Stimulated activated CD8-positive, alpha-beta memory T cell treated with anti-CD3 and anti-CD28 coated beads, Interleukin-4, amount 100 ng/mL, for 1 hour (primary cell): ENCODE measurements at places on chromosomes 1 and 21.

DNA sequence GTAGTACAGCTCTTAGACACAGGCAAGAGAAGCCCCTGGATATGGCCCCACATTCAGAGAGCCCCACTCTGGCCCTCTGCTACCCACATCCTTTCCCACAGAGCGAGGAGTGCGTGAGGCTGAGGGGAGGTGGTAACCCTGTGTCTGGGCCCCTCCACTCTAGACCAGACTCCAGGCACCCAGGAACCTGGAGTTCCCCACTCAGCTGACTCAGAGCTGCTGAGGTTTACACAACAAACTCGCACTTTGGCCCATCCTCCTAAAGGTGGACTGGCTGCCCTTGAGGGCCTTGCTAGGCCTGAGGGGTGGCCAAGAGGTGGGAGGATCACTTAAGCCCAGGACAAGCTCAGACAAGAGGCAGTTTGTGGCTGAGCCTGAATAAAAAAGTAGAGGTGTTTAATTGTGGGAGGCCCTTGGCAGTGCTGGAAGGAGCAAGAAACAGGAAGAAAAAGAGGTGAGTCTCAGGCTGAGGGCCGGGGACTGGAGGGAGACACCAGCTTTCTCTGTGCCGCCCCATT lies 10.7 kb downstream of the MR1 start:
- no peak for DNase-seq

DNA sequence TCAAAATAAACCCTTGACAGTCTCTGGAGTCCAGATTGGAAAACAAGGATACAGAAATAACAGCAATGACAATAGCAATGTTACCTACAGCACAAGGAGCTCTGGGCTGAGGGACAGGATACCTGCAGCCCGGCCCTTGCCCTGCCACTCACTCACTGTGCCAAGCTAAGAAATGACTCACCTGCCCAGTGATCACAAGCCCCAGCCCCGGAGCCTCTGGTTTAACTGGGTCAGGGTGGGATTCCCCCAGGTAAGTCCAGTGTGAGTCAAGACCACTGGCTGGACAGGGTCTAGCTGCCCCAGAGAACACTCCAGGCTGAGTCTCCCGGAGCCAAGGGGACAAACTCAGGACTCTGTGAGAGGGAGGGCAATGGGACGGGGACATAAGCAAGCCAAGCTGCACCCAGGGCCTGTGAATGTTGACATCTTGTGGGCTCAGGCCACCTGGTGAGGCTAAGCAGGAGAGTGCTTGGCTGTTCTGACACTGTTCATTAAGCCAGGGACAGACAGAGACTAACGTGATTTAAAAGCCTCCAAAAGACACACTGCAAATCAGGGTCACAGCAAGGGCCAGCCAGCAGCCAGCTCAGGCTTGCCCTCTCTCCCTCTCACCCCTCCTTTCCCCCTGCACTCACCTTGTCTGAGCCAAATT lies 64.1 kb downstream of the MIS18A start:
- no peak for DNase-seq

DNA sequence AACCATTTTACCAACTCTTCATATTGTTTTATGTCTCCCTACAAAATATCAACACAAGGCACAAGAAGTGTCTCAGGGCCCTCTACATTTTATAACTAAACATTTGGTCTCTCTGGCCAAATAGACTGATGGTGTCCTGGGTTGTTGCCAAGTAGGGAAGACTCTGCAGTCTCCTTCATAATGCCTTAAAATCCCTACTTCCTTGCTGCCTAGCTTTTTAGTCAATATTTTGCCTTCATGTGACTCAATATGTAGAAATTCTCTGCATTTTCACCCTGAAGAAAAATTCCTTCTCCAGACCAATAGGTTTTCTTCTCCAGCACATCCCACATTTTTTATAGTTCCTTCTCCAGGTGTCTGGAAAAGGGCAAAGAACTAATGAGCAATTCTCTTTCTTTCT lies 72.6 kb upstream of the IPO9 start:
- no peak for DNase-seq

DNA sequence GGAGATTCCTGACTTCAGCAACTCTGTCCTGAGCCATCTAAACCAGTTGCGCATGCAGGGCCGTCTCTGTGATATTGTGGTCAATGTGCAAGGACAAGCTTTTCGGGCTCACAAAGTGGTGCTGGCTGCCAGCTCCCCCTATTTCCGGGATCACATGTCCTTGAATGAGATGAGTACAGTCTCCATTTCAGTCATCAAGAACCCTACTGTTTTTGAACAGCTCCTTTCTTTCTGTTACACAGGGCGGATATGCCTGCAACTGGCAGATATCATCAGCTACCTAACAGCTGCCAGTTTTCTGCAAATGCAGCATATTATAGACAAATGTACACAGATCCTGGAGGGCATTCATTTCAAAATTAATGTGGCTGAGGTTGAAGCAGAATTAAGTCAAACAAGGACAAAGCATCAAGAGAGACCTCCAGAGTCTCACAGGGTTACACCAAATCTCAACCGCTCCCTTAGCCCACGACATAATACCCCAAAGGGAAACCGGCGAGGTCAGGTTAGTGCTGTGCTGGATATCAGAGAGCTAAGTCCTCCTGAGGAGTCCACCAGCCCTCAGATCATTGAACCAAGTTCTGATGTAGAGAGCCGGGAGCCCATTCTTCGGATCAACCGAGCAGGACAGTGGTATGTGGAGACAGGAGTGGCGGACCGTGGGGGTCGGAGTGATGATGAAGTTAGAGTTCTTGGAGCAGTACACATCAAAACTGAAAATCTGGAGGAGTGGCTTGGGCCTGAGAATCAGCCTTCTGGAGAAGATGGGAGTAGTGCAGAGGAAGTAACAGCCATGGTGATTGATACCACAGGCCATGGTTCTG lies 2.3 kb downstream of the ZBTB37 start:
- DNase-seq: no peak

DNA sequence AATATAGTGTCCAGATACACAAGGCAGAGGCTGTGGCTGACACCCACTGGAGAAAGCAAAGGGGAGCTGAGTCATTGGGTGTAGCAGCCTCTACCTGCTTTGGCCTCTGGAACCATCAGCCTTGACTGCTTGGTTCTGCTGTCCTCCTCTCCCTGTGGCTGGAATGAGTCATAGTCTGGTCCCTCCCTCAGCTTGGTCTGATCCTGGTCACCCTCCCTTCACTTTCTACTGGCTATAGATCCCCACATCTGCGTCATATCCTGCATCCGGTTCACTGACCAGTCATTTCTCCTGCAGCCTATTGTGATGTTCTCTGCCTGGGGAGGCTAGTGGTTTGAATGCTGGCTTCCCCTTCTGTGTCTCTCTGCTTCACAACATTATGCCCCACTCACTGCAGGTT lies 372.8 kb upstream of the DAB1 start:
- no peak for DNase-seq

- DNase-seq: no peak
Observed at GRCh38 chr1:942864-943533, 16.1 kb downstream of the NOC2L start.

- no peak for DNase-seq
Observed at GRCh38 chr1:174700775-174701174, 253.0 kb downstream of the GPR52 start.

DNA sequence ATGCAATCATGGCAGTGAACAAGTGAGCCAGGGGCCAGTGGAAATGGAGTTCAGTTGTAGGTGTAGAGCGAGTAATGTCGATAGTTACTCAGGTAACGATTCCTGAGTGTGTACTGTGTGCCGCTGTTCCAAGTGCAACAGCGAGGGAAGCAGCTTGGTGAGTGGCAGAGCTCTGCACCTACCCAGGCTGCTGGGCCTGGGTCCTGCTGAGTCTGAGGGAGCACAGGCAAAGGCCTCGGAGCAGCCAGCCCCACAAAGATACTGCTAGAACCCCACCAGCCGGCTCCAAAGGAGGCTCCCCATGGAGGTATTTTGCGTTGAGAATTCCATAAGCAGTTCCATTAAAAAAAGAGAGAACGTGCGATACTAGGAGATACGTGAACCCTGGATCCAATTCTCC lies 23.2 kb downstream of the PARP1 start:
- no peak for DNase-seq
